ENCODE measurements at places on chromosomes 12 and 14. TPM values are rescaled to one million over a fixed set of nuclear protein-coding genes. Genes with fewer than 3 reads are reported as not detected.

GRCh38 chr12:92506460-92506859, 196.3 kb upstream of the PLEKHG7 start:
- no peaks in the 10 kb centered on the region for H3K36me3 ChIP-seq
- H3K4me1 ChIP-seq, result peaks cover 6% of the 10 kb centered on the region
- H3K4me3 ChIP-seq, result no peak overlapping the region
- no peak overlapping the region for H3K27ac ChIP-seq

DNA sequence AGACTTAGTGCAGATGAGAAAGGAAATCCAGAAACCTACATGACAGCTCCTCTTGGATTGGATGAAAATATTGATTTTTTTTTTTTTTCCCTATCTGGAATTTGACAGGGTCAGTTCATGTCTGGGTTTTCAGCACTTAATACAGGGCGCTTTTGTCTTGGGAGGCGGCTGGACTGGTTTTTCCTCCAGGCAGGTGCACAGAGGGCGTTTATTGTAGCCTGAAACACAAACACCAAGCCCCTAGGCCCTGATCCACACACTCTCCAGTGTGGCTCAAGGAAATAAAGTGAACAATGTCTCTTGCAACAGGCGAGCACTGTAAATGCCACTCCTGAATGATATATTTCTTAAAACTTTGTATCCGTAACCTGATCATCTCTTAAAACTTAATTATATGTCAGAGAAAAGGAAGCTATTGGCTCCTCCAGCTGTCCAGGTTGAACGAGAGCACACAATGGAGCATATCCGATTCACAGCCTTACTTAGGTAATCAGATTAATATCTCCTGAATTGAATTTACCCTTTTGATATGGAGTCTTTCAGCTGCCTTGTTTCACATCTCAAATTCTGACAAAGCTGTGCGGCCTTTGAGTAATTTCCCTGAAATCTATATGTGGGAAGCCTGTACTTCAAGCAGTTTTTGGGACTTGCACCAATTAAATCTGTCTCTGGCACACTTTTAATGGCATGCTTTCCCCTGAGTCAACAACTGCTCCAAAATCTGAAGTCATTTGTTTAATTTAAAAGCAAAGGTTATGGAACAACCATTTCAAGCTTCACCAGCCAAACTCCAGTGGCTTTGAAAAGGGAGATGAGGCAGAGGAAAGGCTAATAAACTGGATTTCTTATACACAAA, 485.7 kb downstream of the ZFP36L1 start:
- no peak overlapping the region for H3K4me3 ChIP-seq
- H3K4me1 ChIP-seq, result no peaks in the 10 kb centered on the region
- no peaks in the 10 kb centered on the region for H3K36me3 ChIP-seq
- no peak for DNase-seq
- H3K27ac ChIP-seq, result no peak overlapping the region

GRCh38 chr12:102682366-102683289, 202.3 kb upstream of the IGF1 start:
- no peak overlapping the region for H3K4me3 ChIP-seq
- no peaks in the 10 kb centered on the region for H3K36me3 ChIP-seq
- H3K27ac ChIP-seq, result no peak overlapping the region
- peaks cover 11% of the 10 kb centered on the region for H3K27me3 ChIP-seq
- H3K4me1 ChIP-seq, result no peaks in the 10 kb centered on the region
- no peak for DNase-seq

- H3K36me3 ChIP-seq, result no peaks in the 10 kb centered on the region
- H3K4me3 ChIP-seq, result no peak overlapping the region
- H3K4me1 ChIP-seq, result no peaks in the 10 kb centered on the region
- H3K27ac ChIP-seq, result no peak overlapping the region
These were observed 205.2 kb upstream of the NEDD1 start for GRCh38 chr12:96701856-96702255.

DNA sequence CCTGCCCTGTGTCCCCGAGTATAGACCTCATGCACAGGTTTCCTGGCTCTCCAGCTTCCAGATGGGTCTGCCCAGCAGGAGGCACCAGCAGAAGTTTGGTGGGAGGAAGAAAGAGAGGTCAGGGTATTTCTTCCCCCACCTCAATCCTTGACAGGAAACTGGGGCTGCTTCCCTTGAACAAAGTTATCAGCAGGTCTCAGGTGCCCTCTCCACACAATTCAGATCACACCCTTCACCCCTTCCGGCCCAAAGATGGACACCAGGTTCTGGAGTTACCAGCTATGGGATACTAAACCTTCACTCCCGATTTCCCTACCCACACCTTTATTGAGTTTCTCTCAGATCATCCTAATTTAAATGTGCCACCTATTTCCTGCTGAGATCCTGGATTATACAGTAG, 1.2 kb downstream of the SART3 start:
- no peak overlapping the region for H3K27ac ChIP-seq
- no peaks in the 10 kb centered on the region for H3K4me1 ChIP-seq
- H3K4me3 ChIP-seq, result peak overlapping the region; percentile 94
- peaks cover 31% of the 10 kb centered on the region for H3K36me3 ChIP-seq
- DNase-seq, result peak; percentile 59

GRCh38 chr12:92059960-92060359, 85.7 kb downstream of the BTG1 start:
- no peaks in the 10 kb centered on the region for H3K36me3 ChIP-seq
- no peaks in the 10 kb centered on the region for H3K27me3 ChIP-seq
- H3K27ac ChIP-seq, result no peak overlapping the region

GRCh38 chr12:112807452-112807851, 15.9 kb downstream of the RPH3A start:
- peaks cover 93% of the 10 kb centered on the region for H3K27me3 ChIP-seq
- no peaks in the 10 kb centered on the region for H3K4me1 ChIP-seq
- no peaks in the 10 kb centered on the region for H3K36me3 ChIP-seq
- no peak overlapping the region for H3K27ac ChIP-seq

DNA sequence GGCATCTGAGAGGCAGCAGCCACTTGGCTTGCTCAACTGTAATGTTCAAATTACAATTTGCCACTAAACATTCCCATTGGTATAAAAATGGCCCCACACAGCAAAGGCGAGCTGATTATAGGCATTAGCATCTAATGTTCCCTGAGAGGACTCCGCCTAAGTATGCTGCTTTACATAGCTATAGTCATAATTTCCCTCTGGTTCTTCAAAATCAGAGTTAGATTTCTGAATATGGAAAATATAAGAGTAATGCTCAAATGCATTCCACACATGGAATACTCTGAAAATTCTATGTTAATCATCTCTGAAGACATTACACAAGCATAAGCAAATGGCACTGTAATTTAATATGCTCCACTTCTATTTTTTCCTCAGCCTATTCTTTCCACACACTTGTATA, 83.7 kb upstream of the BTG1 start:
- no peak overlapping the region for H3K27ac ChIP-seq
- DNase-seq, result no peak
- no peaks in the 10 kb centered on the region for H3K27me3 ChIP-seq
- H3K4me3 ChIP-seq, result no peak overlapping the region

GRCh38 chr14:102049258-102050025, 37.4 kb downstream of the HSP90AA1 start:
- no peak for DNase-seq
- H3K27me3 ChIP-seq, result no peaks in the 10 kb centered on the region
- peaks cover 65% of the 10 kb centered on the region for H3K36me3 ChIP-seq

DNA sequence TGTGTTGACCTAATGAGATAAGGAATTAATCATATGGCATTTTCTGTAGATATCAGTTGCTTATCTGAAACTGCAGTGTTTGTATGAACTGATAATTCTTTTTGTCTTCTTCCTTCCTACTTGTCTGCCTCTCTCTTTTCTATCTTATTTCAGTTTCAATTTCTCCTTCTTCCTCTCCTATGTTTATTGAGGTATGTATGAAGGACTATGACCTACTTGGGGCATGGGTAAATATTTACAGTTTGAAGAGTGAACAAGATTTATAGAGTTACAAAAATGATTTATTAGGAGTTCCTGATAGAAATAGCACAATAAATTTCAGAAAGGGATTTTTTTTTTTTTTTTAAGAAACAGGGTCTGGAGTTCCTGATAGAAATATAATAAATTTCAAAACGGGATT, 88.7 kb upstream of the MUCL1 start:
- DNase-seq, result no peak
- H3K36me3 ChIP-seq, result no peaks in the 10 kb centered on the region
- no peaks in the 10 kb centered on the region for H3K4me1 ChIP-seq
- no peak overlapping the region for H3K4me3 ChIP-seq

DNA sequence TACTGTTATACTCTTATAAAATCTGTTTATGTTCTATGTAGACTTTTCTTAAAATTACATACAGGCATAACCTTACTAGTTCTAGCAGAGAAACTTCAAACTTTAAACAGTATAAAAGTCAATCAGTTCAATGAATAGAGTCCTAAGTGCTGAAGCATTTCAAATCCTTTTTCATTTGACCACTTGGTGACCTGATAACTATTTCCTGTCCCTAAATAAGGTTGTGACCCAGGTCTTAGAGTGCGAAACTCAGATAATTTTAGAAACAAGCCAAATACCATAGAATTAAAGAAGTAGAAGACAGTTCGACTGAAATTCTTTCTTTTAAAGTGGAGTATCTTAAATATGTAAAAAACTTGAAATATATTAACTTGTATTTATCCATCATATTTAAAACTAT, 96.2 kb upstream of the ALX1 start:
- H3K4me1 ChIP-seq, result no peaks in the 10 kb centered on the region
- no peaks in the 10 kb centered on the region for H3K27me3 ChIP-seq
- no peak overlapping the region for H3K27ac ChIP-seq
- no peak overlapping the region for H3K4me3 ChIP-seq
- no peak for DNase-seq

GRCh38 chr12:26520869-26521268, 312.1 kb downstream of the ITPR2 start:
- H3K27me3 ChIP-seq, result no peaks in the 10 kb centered on the region
- DNase-seq, result no peak
- no peak overlapping the region for H3K27ac ChIP-seq
- no peak overlapping the region for H3K4me3 ChIP-seq
- H3K36me3 ChIP-seq, result no peaks in the 10 kb centered on the region
- H3K4me1 ChIP-seq, result no peaks in the 10 kb centered on the region

- H3K4me3 ChIP-seq, result no peak overlapping the region
- no peak for DNase-seq
- no peaks in the 10 kb centered on the region for H3K27me3 ChIP-seq
- H3K36me3 ChIP-seq, result peaks cover 18% of the 10 kb centered on the region
- H3K27ac ChIP-seq, result no peak overlapping the region
These were observed 74.6 kb downstream of the PPP2R5C start for GRCh38 chr14:101836135-101836534.

- H3K4me3 ChIP-seq, result no peak overlapping the region
- no peaks in the 10 kb centered on the region for H3K36me3 ChIP-seq
- H3K27me3 ChIP-seq, result no peaks in the 10 kb centered on the region
- no peak overlapping the region for H3K27ac ChIP-seq
These were observed 3.0 kb downstream of the SDSL start for GRCh38 chr12:113424915-113425823.

GRCh38 chr12:25829192-25829591, 129.3 kb upstream of the RASSF8 start:
- no peak overlapping the region for H3K27ac ChIP-seq
- H3K36me3 ChIP-seq, result no peaks in the 10 kb centered on the region
- peaks cover 4% of the 10 kb centered on the region for H3K4me1 ChIP-seq
- DNase-seq, result no peak
- no peaks in the 10 kb centered on the region for H3K27me3 ChIP-seq
- no peak overlapping the region for H3K4me3 ChIP-seq

DNA sequence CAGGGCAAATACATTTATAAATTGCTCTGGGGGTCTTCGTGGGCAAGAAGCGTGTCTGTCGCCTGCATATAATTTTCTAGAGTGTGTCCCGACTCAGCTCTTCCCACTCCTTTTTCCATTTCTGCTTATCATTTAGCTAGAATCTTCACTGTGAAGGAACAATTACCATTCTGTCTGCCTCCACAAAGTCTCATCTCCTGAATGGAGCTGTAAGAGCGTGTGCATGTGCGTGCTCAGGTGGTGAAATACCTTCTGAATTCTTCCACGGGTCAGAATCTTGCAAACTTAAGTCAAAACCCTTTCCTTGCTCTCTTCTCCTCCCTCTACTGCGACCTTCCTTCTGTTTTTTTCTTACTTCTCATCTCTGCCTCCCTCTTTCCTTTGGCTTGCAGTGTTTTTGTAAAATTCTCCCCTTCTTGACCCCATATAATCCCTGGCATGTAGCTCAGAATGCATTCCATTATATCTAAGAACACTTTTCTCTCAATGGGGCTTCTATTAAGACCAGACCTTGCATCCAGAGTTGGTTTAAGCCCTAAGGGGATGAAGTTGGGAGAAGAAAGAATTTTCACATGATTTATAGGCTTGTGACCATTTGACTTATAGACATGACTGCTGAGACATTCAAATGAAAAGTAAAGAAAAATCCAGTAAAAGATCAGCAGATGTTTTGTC, 25.0 kb upstream of the GSG1 start:
- peak overlapping the region; percentile 61 for H3K27ac ChIP-seq
- H3K36me3 ChIP-seq, result no peaks in the 10 kb centered on the region
- no peak overlapping the region for H3K4me3 ChIP-seq
- no peak for DNase-seq
- H3K27me3 ChIP-seq, result no peaks in the 10 kb centered on the region

DNA sequence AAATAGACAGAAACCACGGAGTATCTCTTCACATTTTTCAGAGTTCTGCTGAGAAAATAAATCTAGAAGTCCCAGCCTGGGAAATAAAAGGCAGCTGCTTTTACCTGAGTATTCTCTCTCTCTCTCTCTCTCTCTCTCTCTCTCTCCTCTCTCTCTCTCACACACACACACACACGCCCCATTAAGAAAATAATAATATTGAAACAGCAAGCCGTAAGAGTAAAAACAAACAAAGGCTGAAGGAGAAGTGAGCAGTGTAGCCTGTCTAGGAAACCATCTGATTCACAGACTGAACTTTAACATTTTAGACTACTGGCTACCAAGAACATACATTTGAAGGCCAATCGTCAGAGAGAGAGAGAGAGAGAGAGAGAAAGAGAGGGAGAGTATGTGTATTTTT, 8.4 kb downstream of the PTHLH start:
- H3K4me3 ChIP-seq, result no peak overlapping the region
- DNase-seq, result no peak

- no peaks in the 10 kb centered on the region for H3K27me3 ChIP-seq
- H3K4me1 ChIP-seq, result peaks cover 4% of the 10 kb centered on the region
- H3K4me3 ChIP-seq, result no peak overlapping the region
- DNase-seq, result no peak
- no peak overlapping the region for H3K27ac ChIP-seq
These were observed 113.0 kb downstream of the KIF21A start for GRCh38 chr12:39329876-39330275.

GRCh38 chr14:59316151-59316830, 127.8 kb downstream of the DAAM1 start:
- no peak for DNase-seq
- H3K4me3 ChIP-seq, result no peak overlapping the region
- H3K27ac ChIP-seq, result no peak overlapping the region
- H3K36me3 ChIP-seq, result peaks cover 22% of the 10 kb centered on the region

- DNase-seq, result no peak
- no peaks in the 10 kb centered on the region for H3K27me3 ChIP-seq
- H3K4me1 ChIP-seq, result no peaks in the 10 kb centered on the region
These were observed 21.2 kb downstream of the TDG start for GRCh38 chr12:103986829-103987228.

GRCh38 chr14:61140271-61140670, 140.9 kb downstream of the TMEM30B start:
- no peaks in the 10 kb centered on the region for H3K36me3 ChIP-seq
- H3K27me3 ChIP-seq, result no peaks in the 10 kb centered on the region
- H3K4me1 ChIP-seq, result no peaks in the 10 kb centered on the region
- no peak for DNase-seq
- no peak overlapping the region for H3K27ac ChIP-seq

GPR84 gene
- 0.20 TPM for total RNA-seq

HPD gene
- total RNA-seq, result 0.42 TPM

PIANP gene
- total RNA-seq, result 7.0 TPM

KRT3 gene
- not detected for total RNA-seq

MAP1LC3B2 gene
- total RNA-seq, result 1.4 TPM

OTX2 gene
- total RNA-seq, result 375 TPM

MTHFD1 gene
- 116 TPM for total RNA-seq

NRXN3 gene
- 20.0 TPM for total RNA-seq

OTOGL gene
- total RNA-seq, result 2.7 TPM

RNASE1 gene
- total RNA-seq, result 10.7 TPM
